ENCODE measurements at places on chromosomes 6 and 20.

DNA sequence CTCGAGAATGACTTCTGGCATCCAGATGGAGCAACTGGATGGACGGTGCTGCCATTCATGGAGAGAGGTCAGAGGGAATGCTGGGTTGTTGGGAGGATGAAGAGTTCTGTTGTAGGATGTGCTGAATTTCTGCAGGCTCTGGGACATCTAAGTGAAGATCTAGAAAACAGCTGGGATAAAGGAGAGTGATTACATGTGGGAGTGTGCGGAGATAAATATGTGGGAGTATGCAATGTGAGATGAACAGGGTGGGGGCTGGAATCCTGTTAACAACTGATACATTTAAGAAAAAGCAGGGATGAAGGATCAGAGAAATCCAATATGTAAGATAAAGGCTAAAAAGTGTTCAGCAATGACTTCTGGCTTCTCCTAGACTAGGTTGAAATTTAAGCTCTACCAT lies 43.1 kb downstream of the FAXC start:
- DNase-seq = no peak

- DNase-seq = no peak
These were observed 8.2 kb upstream of the PYGB start for GRCh38 chr20:25239387-25240370.

GRCh38 chr6:113104541-113104940 lies 752.6 kb upstream of the MARCKS start:
- DNase-seq = no peak

GRCh38 chr6:166121726-166122125 lies 45.9 kb downstream of the TBXT start:
- DNase-seq = no peak

DNA sequence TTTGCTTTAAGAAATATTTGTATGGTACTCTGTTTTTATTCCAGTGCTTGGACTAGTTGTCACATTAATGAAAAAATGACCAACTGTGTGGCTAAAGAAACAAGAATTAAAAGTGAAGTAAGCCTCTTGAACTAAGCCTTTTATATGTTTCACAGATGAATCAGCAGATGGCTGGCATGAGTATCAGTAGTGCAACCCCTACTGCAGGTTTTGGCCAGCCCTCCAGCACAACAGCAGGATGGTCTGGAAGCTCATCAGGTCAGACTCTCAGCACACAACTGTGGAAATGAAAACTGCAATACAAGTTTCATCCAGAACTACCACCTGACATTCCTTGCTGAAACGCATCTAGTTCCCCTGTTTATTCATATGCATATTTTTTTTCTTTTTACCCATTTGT lies 96.8 kb downstream of the B3GAT2 start:
- DNase-seq = no peak

GRCh38 chr6:33765368-33765767 lies 18.7 kb upstream of the IP6K3 start:
- no peak for DNase-seq

DNA sequence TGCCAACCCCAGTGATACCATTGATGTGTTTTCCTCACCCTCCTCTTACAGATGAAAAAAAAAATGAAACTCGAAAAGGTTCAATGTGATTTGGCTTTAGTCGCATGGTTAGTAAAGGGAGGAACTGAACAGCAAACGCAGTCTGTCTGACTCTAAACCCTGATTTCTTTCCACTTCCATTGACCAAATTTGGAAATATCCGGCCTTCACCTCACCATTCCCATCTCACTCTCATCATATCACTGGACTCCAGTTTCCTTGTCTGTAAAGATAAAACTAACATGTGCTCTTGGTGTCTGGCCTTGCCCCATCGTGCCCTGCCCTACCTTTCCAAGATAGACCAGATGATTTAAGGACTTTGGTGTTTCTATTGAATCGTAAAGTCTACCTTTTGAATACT lies 48.7 kb upstream of the ADGRF1 start:
- DNase-seq = no peak

- DNase-seq = no peak
These were observed 939 bp downstream of the DTNBP1 start for GRCh38 chr6:15661853-15662325.

DNA sequence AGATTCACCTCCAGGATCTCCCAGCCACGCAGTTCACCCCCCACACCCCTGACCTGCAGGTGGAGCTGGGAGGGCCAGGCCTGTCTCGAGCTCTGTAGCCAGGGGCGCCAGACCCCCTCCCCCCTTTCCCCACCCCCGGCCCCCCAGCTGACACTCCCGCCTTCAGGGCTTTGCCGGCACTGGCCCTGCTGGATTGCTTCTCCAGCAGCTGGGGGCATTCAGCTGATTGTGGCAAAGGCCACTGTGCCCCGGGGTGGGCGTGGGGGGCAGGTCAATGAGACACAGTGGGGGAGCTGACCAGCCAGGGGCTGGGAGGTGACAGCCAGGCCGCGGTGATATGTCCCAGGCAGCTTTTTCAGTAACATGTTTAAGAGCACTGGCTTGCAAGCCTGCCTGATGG lies 22.2 kb downstream of the ZBP1 start:
- no peak for DNase-seq

DNA sequence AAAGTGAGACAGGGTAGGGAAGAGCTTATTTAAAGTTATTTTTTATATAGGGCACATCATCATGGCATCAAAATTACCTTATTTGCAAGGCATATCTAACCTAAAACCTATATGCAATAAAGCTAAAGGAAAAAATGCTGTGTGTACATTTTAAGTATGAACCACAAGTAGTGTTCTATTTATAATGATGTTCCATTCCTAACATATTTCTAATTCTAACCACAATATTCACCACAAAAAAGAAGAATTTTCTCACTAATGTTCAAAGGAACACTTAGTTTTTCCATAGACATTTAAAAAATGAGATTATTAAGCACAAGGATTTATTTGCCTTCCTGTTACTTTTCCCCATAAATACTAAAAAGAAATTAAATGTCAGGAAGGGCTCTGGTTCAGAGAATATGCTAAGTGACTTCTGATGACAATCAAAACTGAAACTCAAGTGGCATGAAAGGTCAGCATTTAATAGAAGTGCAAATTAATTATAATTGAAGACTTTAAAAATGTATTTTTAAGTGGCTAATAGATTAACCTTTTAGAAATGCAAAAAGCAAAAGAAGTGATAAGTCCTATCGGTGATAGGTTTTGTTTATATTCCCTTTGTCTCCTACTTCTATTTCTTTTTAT lies 25.1 kb downstream of the GPR63 start:
- DNase-seq = no peak

- no peak for DNase-seq
These were observed 124.0 kb downstream of the LAMA2 start for GRCh38 chr6:129006724-129007514.

- DNase-seq = no peak
These were observed 115.1 kb upstream of the ARID1B start for GRCh38 chr6:156662025-156662445.

DNA sequence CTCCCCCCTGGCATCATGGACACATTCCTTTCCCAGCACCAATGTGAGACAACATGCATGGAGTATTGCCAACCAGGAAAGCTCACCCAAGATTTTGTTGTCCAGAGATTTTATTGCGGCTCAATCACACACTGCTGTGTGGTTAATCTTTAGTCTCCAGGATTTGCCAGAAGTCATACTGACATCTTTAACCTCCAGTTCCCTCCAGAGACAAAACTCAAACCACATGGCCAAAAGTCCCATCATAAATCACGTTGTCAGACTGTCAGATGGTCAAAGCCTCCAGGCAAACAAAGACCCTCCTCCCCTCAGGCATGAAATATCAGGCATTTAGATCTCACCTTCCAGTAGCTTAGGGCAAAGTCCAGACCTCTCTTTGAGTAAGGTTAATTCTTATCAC lies 97.3 kb upstream of the OPRM1 start:
- DNase-seq = no peak
